ENCODE measurements at places on chromosomes 13 and 19. TPM values are rescaled to one million over a fixed set of nuclear protein-coding genes. Genes with fewer than 3 reads are reported as not detected.

Gene ZNF585A
- total RNA-seq = 1.8 TPM

Gene PSG2
- not detected for total RNA-seq

Gene OR7D2
- total RNA-seq = 0.51 TPM

Gene APOC1
- 10.8 TPM for total RNA-seq

Gene C3
- 0.49 TPM for total RNA-seq

Gene ZNF541
- total RNA-seq = 0.13 TPM

Gene ARGLU1
- 23.7 TPM for total RNA-seq

Gene EXOC3L2
- 0.13 TPM for total RNA-seq

Gene NAPA
- 108 TPM for total RNA-seq

Gene CEACAM8
- total RNA-seq = not detected

Gene TEX26
- total RNA-seq = not detected

Gene MIA
- total RNA-seq = not detected

Gene KASH5
- not detected for total RNA-seq

Gene SLC25A42
- 3.4 TPM for total RNA-seq

Gene MEIOSIN
- total RNA-seq = not detected

Gene UBE2L5
- total RNA-seq = not detected

Gene SGCG
- 0.16 TPM for total RNA-seq

Gene PRR36
- total RNA-seq = 1.0 TPM

Gene CHST8
- total RNA-seq = 0.16 TPM

Gene FLT3LG
- total RNA-seq = 0.81 TPM

Gene TMIGD2
- total RNA-seq = not detected

Gene APC2
- 0.98 TPM for total RNA-seq

Gene NAPSA
- 0.65 TPM for total RNA-seq

Gene C19orf38
- not detected for total RNA-seq

Gene STOML3
- total RNA-seq = not detected

Gene CGB1
- 3.7 TPM for total RNA-seq

Gene ZNF776
- 8.0 TPM for total RNA-seq

Gene RAB20
- total RNA-seq = 3.4 TPM

Gene RYR1
- 0.13 TPM for total RNA-seq

Gene LRG1
- not detected for total RNA-seq

Gene EID2
- total RNA-seq = 19.5 TPM

Gene SYNGR4
- total RNA-seq = 0.51 TPM

Gene PEG3
- 0.51 TPM for total RNA-seq

Gene SPATA13
- total RNA-seq = 2.4 TPM

Gene LSM14A
- 82.1 TPM for total RNA-seq

Gene ZNF557
- 6.3 TPM for total RNA-seq

Gene COL4A2
- 2,076 TPM for total RNA-seq

Gene PRR12
- 15.8 TPM for total RNA-seq

Gene LGALS14
- total RNA-seq = not detected

Gene LYPD5
- 0.33 TPM for total RNA-seq

Gene ZNF256
- total RNA-seq = 2.1 TPM

Gene KLK11
- total RNA-seq = not detected

Gene CCNA1
- 1.3 TPM for total RNA-seq

Gene PABPC3
- 0.33 TPM for total RNA-seq

Gene USHBP1
- total RNA-seq = not detected

Gene HAUS8
- total RNA-seq = 6.2 TPM

Gene ECSIT
- 69.1 TPM for total RNA-seq

Gene GPATCH1
- 4.1 TPM for total RNA-seq

Gene IL12RB1
- not detected for total RNA-seq

Data from mesangial cell (primary cell).